ENCODE measurements at places on chromosomes 5 and 9.

DNA sequence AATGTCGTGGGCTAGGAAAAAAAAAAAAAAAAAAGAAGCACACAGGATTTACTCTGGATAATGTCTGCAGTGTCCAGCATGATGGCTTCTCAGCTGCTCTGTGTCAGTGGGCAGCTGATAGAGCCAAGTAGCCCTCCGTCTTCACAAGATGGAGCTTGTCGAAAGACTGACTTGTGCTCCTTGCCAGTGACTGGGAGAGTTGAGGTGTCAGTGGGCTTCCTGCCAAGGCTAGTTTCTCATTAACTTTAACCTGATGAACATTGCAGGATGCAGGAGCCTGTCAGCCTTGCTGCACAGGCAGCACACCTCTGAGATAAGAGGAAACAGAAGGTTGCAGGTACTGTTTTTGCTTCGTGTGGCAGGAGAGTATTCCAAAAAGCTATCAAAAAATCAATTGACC lies 171.4 kb upstream of the SGCD start:
- DNase-seq = no peak

- no peak for DNase-seq
Measured at GRCh38 chr9:134056483-134057306, 11.1 kb downstream of the BRD3 start.

- peak; percentile 89 for DNase-seq
Measured at GRCh38 chr5:160439205-160439600, 17.5 kb downstream of the PTTG1 start.

DNA sequence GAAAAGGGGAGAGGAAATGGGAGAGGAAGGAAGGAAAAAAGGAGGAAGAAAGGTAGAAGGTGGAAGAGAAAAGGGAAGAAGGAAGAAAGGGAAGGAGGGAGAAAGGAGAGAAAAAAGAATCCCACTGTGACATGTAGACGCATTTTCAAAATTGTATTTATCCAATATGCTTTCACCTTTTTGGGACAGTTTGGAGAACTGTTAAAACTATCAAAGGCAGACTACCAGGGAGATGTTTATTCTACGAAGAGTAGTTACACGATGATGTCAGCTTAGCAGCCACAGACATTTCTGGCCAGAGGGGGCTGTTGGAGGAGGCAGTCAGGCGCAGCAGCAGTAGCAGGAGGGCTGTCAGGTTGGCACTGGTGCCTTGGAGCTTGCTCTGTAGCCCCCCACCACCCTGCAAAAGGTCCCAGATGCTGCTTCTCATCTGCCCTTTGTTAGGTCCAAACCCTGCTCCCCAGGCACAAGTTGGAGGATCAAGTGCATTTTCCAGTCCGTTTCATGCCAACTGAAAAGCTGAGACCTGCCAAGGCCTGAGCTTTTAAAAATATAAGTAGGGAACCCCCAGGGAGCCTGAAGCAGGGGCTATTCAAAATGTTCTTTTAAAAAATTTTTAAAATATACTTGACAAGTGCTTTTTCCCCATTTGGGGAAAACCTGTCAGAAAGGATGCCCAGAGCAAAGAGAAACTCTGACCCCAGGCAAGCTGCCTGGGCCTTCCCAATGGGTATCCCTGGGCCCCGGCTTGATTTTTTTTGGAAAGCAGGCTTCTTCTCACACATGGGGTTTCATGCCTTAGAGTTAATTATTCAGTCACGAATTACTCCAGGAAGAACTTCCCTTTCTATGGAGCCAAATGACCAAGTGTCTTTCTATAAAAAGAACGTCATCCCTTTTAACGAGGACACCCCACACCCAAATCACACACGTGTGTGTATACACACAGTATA lies 203.3 kb downstream of the SLIT3 start:
- DNase-seq = no peak

- no peak for DNase-seq
Measured at GRCh38 chr5:137115152-137115551, 384.0 kb downstream of the SPOCK1 start.

DNA sequence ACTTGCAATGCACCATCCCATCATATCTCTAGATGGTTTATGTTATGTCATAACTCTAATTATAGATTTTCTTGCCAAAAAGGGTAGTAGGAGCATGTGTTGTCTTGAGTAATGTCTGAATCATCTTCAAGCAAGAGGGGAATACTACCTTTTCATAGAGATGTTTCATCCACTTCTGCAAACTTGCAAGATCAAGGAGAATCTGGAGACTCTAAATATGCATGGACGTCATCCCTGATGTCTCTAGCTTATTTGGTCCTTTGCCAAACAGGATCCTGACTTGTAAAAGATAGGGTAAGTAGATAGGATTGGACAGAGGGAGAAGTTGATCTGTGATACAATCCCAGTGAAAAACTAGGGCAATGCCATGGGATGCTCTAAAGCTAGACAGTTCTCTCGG lies 246.5 kb downstream of the DMRTA1 start:
- DNase-seq = no peak

DNA sequence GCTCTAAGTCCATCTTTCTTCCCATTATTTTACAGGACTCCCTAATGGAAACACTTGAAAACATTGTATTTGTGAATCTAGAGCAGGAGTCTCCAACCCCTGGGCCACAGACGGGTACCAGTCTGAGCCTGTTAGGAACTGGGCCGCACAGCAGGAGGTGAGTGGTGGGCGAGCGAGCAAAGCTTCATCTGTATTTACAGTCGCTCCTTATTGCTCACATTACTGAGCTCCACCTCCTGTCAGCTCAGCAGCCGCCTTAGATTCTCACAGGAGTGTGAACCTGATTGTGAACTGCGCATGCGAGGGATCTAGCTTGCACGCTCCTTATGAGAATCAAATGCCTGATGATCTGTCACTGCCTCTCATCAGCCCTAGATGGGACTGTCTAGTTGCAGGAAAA lies 111.0 kb downstream of the MED27 start:
- DNase-seq = peak; percentile 76

GRCh38 chr5:176530393-176530982 lies 6.7 kb downstream of the RNF44 start:
- no peak for DNase-seq

DNA sequence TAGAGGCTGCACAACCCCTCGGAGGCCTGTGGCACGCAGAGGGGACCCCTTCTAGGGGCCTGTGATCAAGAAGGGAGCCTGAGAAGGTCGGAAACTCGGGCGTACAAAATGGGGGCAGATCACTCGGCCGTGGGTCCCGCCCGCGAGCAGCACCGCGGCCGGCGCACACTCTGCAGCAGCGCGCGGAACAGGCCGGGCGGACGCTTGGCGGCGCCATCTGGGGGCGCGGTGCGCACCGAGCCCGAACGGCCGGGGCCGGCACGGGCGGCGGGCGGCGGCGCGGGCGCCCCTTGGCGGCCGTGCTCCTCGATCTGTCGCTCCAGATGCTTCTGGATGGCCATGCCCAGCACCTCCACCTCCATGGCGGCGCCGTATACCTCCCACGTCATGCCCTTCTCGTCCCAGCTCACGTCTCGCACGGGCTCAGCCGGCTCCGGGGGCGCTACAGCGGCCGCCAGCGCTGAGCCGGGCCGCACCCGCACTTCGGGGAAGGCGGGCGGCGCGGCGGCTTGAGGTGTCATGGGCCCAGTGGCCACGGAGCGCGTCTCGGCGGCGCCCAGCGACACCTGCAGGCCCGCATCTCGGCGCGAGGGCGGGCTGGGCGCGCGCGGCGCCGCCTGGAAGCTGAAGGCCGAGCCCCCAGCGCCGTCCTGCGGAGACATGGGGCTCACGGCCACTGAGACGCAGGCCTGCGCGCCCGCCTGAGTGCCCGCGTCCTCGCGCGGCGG lies 13.1 kb downstream of the GPRIN1 start:
- DNase-seq = no peak

- no peak for DNase-seq
Measured at GRCh38 chr9:93574091-93574899, 2.1 kb upstream of the PHF2 start.

- DNase-seq = no peak
Measured at GRCh38 chr5:131671409-131671808, 36.4 kb upstream of the RAPGEF6 start.

GRCh38 chr9:127550751-127551150 lies 61.3 kb upstream of the STXBP1 start:
- no peak for DNase-seq

DNA sequence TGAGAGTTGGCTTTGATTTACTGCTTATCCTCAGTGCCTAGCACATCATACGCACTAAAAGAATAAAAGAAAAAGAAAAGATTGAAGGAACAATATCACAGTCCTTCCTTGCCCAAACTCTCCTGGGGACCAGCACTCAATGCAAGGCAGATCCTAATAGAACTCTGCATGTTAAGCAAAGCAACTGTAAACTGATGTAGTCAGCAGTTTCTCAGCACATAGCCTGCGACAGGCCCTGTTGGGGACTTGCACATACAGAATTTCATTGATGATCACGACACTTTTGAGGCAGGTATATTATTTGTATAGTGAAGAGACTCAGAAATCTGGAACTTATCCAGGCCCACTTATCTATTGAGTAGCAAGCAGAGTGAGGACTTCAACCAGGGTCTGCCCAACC lies 15.4 kb downstream of the NIPAL4 start:
- no peak for DNase-seq

- no peak for DNase-seq
Measured at GRCh38 chr5:73722231-73722630, 96.2 kb downstream of the ARHGEF28 start.

GRCh38 chr5:40615586-40616170 lies 64.0 kb upstream of the PTGER4 start:
- no peak for DNase-seq

DNA sequence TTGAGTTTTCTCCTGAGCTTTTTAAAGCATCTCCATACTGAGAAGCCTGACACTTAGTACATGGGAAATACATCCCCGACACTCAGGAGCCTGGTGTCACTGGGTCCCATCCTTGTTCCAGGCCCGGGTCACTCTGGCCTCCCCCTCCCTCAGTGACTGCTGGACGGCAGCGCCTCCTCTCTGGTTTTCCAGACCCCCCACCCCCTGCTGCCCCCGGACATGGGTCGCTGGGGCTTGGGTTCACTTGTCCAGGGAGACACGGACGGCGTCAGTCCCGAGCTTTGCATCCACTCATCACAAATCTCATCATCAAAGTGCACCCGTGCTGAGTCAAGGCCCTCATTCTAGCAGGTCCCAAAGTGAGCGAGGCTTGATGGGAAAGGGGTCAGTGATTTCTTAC lies 243.0 kb downstream of the IRX2 start:
- no peak for DNase-seq

DNA sequence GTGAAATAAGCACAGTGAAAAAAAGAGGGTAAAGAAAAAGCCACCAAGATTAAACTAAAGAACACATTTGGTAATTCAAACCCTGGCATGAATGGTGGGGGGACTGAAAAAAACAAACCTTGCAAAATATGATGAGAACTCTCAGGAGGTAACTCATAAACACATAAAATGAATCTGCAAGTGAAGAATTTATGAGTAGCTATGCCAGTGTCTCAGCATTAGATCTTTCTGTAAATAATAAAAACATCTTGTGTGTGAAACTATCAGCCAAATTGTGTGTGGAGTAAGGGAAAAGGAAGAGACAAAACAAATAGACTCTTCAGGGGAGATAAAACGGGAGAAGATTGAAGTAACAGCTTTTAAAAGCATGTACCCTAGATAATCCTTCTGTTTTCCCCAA lies 129.6 kb upstream of the SPEF2 start:
- no peak for DNase-seq

GRCh38 chr5:154342211-154342610 lies 103.6 kb upstream of the SAP30L start:
- no peak for DNase-seq

GRCh38 chr9:93229636-93230035 lies 45.7 kb downstream of the WNK2 start:
- no peak for DNase-seq

GRCh38 chr5:59587489-59588337 lies 305.8 kb downstream of the PDE4D start:
- peak; percentile 90 for DNase-seq

Measured in WERI-Rb-1 (cell line).